ENCODE measurements at places on chromosomes 6 and 20.
A peak's percentile ranks its signal among the peaks of the same experiment; 100 is the strongest.

GRCh38 chr6:28653876-28654275 is 128.2 kb downstream of the GPX5 start:
- DNase-seq: no peak

GRCh38 chr20:9143926-9144325 is 75.0 kb downstream of the PLCB4 start:
- DNase-seq: no peak

DNA sequence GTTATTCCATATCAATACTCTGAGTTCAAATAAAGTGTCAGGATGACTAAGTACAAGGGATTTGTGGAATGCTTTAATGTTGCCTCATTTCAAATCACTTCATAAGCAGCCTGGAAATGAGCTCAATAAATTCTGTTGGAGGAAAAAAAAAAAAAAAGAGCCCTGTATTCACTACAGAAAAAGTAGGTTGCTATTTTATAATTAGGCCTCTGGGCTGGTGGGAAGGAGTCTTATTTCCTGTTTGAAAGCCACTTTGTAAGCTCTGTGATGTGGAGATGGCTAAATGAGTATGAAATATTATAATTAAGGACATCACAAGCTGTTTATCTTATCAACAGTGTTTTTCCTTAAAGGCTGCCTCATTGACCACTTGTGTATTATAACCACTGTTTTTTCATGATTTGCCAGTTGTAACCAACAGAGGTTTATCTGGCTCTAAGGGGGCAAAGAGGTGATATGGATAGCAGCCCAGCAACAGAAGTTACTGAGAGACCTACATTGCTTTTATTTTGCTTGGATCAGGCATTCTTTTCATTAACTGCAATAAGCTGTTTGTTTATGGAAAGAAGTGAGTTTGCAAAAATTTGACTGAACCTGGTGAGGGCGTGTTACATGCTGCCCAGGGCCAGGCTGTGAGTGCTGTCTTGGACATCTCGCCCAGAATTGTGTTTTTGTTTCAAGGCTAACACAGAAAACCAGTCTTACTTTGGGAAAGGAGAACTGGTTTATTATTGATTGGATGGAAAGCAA is 563.3 kb upstream of the MAP3K7 start:
- no peak for DNase-seq

GRCh38 chr6:144215402-144215931 is 65.2 kb downstream of the STX11 start:
- DNase-seq: no peak

DNA sequence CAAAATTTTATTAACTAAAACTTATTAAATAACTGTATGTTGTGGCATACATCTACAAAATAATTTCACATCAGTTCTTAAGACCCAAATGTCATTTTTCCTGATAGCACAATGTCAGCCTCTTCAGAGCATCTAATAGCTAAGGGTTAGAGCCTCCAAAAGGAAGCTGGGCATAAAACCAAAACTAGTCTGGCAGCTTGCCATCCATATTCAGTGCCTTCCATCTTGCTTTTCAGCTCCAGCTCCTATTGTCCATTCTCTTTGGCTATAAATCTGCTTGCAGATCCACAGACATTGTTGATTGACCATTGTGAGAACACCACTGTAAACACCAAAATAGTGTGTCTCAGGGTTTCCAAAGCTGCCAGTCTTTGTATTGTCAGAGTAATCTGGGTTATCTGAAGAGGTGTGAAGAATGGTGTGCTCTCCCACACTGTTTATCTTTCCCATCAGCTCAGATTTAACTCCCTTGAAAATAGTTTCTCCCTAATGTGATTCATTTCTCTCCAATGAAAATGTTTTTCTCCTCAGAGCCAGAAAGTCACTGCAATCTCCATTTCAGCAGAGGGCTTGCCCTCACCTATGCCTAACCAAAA is 154.8 kb upstream of the KCNQ5 start:
- DNase-seq: no peak

DNA sequence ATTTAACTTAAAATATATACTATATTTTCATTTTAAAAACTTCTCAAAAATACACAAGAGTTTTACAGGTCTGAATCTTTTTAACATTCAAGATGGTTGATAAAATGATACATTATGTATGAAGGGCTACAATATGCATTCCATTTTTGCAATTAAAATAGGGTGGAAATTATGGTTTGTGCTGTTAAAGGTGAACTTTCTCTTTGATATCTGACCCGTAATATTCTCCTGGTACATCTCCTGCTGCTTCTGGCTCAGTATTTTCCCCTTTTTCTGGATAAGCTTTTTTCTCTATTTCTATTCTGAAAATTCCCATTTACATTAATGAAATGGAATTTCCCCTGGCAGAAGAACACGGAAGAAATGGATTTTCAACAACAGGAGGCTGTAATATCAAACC is 27.4 kb upstream of the LCA5 start:
- no peak for DNase-seq

DNA sequence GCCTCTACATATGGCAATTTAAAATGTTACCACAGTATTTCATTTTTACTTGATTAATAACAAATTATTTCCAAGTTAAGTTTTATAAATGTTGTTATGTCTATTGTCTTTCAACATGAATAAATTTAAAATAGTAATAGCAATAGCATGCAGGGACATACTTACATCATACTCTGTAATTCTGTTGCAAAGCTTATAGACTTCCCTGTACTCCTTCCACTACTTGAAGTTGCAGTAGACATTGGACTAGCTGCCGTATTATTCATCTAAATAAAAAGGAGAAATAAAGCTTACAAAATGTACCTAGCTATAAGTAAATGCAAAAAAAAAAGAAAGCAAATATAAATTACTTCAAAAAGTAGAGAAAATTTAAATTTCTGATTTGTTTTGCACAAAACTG is 12.7 kb downstream of the SUPT3H start:
- DNase-seq: no peak

DNA sequence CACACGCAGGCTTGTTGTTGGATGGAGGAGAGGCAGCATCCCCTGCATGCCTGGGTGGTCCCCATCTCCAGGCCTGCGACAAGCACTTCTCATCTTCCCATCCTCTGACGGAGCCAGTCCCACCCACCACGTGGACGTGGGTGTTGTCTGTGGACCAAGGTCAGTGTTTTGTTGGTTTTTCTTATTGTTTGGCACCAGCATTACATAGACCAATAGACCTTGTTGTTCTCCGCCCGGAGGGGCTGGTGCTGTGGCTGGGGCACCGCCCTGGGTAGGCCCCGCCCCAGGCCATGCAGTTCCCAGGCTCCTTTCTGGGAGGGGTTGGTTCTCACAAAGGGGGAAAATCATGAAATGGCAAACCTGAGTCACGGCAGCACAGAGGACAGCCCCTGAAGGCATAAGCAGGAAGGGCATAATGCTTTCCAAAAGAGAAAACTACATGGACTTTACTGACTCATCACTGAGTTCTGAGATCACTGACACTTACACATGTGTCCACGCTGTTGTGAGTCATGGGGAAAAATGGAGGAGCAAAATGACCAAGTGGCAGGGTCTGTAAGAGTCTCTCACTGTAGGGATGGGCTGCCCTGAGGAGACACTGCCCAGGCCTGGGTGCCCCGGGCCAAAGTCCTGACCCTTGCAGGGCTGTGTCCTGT is 90.8 kb downstream of the THBS2 start:
- peak; percentile 98 for DNase-seq

DNA sequence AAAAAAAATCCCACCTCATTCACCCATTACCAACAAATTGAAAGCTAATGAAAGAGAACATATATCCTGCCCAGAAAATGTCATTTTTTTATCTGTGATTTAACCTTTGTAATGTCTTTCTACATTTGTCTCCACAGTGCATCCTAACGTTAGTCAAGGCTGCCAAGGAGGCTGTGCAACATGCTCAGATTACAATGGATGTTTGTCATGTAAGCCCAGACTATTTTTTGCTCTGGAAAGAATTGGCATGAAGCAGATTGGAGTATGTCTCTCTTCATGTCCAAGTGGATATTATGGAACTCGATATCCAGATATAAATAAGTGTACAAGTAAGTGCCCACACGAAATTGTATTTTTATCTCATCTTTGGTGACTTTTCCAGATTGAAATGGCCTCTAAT is 30.0 kb downstream of the RSPO3 start:
- DNase-seq: no peak

DNA sequence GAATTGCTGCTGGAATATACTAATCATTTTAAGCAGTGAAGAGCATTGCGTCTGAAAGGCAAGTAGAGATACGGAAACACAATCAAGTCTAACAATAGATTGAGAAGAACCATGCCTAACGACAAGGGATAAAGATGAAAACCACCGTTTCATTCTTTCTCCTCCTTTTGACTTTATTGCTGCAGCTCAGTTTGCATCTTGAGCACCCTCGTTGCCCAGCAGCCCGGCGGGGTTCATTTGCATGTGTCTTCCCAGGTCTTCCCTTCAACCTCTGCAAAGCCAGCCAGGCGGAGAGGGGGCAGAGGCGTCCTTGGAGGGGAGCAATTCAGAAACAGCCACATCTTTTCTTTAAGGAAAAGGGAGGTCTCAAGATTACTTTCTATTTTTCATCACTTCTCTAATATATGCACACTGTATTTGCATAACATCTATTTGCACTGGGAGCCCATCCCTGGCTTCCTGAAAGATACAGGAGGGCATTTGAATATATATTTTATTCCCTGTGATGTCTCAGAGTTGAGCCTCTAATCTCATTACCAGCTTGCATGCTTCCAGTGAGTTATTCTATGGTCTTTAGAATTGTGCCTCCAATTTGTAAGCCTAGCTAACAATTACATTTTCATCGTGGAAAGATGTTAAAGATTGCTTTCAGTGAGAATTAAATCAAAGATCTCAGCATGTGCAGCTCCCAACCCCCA is 18.7 kb upstream of the PXDC1 start:
- DNase-seq: no peak

GRCh38 chr6:818196-818595 is 125.3 kb upstream of the EXOC2 start:
- DNase-seq: peak; percentile 55

DNA sequence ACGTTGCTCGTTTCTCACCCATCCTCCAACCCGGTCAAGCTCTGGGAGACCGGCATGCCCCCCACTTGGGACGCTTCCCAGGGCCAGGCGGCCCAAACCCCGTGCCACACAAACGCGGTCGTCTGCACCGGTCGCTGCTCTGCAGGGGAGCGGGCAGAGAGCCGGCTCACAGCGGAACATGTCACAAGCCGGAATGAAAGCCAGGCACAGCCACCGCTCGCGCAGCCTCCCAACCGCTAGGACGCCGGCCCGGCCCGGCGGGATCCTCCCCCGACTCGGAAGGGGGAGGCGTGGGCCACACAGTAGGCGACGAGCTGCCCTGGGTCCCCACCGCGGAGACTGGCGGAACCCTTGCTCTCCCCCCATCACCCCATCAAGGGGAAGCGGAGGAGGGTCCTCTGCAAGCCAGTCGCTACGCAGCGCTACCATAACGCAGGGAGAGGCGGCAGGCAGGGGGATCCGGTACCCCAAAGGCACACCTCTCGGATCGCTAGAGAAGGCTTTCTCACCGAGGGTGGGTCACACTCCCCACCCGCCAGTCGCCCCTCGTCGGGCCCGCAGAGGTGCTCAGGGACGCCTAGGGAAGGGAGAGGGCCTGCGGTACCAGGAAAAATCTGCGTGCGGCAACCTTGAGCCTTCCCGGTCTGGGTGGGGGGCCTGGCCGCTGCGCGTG is 768.4 kb upstream of the DEFB115 start:
- no peak for DNase-seq

GRCh38 chr20:34150306-34151000 is 38.4 kb upstream of the EIF2S2 start:
- DNase-seq: no peak

- DNase-seq: no peak
Observed at GRCh38 chr20:42095221-42095620, 477.0 kb upstream of the CHD6 start.

All from RWPE1 (cell line).